ENCODE measurements at places on chromosomes 1 and 21.

- no peak for DNase-seq
These were observed 75.7 kb downstream of the ZC3H11B start for GRCh38 chr1:219537223-219537631.

DNA sequence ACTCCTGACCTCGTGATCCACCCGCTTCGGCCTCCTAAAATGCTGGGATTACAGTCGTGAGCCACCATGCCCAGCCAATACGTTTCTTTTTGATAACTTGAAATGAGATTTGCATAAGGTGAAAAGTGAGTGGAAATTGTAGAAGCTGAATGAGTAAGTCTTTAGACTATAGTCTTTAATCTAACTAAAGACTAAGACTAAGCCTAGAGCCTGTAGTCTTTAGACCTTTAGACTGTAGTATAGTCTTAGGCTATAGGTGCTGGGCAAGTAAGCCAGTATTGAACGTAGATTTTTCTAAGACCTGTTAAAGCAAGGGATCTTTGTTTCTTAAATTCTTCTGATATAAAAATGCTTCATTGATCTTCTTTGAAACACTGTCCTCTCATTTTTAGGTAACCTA is 12.1 kb downstream of the PPP2R5A start:
- DNase-seq, result no peak

GRCh38 chr1:113930499-113931161 is 1.5 kb downstream of the HIPK1 start:
- DNase-seq, result no peak

DNA sequence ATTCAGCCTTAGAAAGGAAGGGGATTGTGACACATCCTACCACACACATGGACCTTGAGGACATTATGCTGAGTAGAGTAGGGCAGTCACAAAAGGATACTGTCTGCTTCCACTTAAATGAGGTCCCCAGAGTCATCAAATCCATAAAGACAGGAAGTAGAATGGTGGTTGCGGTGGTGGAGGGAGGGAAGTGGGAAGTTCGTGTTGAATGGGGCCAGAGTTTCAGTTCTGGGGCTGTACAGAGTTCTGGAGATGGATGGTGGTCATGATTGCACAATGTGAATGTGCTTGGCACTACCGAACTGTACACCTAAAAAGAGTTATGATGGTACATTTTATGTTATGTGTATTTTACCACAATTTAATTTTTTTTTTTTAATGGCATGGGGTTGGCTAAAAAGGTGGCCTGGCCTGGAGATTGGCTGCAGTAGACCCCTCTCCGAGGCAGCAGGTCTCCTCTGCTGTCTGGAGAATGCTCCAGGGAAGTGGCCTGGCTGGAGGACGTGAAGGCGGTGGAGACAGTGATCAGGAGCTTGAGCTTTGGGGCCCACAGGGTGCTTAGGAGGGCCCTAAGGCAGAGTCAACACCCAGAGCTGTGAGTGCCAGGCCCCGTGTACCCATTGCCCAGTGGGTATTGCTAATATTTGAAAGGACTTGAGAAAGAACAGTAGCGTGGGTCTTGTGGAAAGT is 30.4 kb downstream of the IFNGR2 start:
- no peak for DNase-seq

DNA sequence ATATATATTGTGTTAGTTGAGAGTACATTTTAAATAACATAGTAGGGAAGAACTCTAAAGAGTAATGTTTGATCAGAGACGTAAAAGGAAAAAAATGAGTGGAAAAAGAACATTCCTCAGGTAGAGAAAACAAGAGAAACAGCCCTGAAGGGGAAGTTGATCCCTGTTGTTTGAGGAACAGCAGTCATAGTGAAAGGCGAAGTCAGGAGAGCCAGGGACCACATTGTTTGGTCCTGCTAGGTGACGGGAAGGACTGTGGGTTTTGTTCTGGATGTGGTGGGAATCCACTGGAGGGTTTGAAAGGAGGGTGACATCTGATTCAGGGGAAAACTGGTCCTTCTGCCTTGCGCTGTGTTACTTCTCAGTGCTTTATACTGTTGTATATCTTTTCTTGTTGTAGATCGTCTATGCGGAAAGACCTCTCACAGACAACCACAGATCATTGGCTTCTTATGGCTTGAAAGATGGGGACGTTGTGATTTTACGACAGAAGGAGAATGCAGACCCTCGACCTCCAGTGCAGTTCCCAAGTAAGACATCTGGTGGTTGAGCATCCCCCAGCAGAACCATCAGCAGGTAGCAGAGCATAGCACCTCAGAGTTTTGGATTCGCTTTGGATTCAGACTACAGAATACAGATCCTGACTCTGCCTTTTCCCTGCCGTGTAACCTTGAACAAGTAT is 9.2 kb downstream of the DDI2 start:
- no peak for DNase-seq

DNA sequence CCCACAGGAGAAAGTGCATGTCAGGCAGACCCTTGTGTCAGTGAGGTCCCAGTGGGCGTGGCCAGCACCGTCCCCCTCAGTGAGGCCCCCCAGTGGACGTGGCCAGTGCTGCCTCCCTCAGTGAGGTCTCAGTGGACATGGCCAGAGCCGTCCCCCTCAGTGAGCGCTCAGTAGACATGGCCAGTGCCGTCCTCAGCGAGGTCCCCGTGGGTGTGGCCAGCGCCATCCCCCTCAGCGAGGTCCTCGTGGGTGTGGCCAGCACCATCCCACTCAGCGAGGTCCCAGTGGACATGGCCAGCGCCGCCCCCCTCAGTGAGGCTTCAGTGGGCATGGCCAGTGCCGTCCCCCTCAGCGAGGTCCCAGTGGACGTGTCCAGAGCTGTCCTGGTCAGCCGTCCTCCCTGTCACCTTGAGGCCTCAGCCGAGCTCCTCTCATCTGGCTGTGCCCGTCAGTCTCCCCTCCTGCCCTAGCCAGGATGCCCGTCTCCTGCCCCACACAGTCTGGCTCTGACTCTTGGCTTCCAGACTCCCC is 35.5 kb downstream of the PDE9A start:
- DNase-seq, result no peak

DNA sequence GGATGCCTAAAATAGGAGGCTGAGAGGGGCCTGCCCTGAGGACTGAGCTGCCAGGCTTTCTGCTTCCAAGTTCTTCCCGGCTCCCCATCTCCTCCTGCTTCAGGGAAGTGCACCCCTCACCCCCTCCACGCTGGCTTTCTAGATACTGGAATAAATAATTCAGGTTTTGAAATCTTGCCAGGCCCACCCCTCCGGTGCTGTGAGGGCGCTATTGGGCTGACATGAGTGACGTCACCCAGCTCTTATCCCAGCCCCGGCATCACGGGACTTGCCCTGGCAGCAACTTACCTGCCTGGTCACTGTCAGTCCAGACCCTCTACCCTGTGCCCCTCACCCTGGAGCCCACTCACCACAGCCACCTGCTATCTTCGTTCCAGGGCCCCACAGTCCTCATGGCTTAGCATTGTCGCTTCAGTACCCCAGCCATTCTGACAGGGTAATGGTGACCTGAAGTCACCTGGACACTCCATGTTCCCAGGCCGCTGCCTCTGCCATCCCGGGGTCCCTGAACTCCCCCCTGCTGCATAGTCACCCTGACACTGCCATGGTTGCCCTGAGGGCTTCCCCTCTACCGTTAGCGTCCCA is 819 bp upstream of the GPR3 start:
- DNase-seq, result no peak

DNA sequence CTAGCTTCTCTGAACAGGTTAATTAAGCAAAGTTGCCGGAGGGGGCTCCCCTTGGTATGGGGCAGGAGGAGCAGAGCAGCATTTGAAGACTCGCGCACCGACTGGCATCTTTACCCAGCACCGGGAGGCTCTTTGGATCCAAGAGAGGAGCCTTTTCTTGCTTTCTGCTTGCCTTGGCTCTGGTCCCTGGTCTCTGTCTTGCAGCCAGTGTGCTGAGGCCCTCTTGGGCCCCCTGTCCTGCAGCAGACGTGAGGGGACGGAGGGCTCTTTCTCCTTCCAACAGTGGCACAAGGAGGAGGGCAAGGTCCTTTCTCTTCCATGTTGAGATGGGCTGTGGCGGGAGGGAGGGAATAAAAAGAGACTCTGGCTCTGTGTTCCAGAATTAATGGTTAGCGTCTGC is 45.6 kb downstream of the ZBTB18 start:
- no peak for DNase-seq

GRCh38 chr1:236523704-236524141 is at the start of gene LGALS8:
TSS of gene LGALS8 (plus strand) at chr1:236523982. CDS start at chr1:236526071, 2,089 bp downstream.
- DNase-seq, result peak; percentile 94
